ENCODE measurements at places on chromosomes 2 and 18. TPM values are rescaled to one million over a fixed set of nuclear protein-coding genes. Genes with fewer than 3 reads are reported as not detected.

Gene ADD2
- total RNA-seq, result 0.08 TPM

- no peak overlapping the region for H3K27ac ChIP-seq
- H3K27me3 ChIP-seq, result no peaks in the 10 kb centered on the region
- no peak for DNase-seq
- no peak overlapping the region for H3K4me3 ChIP-seq
These were observed 43.5 kb downstream of the CALCRL start for GRCh38 chr2:187404431-187405110.

DNA sequence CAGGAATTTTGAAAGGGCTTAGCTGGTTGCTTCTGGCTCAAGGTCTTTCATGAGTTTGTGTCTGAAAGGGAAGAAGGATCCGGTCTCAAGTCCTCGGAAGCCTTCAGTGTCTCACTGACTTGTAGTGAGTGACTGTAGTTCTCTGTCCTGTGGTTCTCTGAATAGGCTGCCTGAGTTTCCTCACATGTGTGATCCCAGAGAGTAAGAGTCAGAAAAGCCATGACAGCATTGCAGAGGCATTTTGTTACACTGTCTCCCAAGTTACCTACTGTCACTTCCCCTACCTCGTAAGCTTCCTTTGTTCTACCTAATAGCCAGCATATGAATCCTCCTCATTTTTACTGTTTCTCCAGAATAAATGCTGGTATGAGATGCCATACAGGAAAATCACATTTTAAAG lies 709.1 kb upstream of the CHAC2 start:
- H3K27ac ChIP-seq, result no peak overlapping the region
- no peak overlapping the region for H3K4me3 ChIP-seq
- H3K36me3 ChIP-seq, result no peaks in the 10 kb centered on the region
- H3K4me1 ChIP-seq, result no peaks in the 10 kb centered on the region
- DNase-seq, result no peak

DNA sequence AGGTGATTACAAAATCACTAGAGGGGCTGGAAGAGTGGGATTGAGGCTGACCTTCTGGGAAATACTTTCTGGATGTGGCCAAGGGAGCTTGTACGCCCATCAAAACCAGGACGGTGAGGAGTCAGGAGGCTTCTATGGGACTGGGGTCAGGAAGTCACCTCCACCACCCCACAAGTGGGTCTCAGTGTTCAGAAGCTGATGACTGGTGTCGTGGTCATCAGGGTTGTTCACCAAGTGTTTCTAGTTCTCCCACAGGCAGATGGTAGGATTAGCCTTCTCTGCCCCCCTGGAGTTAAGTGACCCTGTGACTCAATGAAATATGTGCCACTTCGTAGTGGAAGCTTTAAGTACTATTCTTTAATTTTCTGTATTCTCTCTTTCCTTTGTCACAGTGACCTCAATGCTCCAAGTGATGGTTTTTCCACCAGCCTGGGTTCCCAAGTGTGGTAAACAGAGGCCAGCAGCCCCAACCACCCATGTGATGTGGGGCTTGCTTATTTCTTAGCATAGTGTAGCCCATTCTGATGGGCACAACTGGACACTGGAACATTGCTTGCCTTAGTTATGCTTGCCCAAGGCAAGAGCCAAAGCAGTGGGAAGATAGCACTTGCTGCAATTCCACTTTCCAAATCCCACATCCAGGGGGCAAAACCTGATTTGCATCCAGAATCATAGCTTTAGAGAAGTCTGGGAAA lies 258.8 kb downstream of the CYP26B1 start:
- no peaks in the 10 kb centered on the region for H3K27me3 ChIP-seq
- H3K36me3 ChIP-seq, result no peaks in the 10 kb centered on the region
- no peak for DNase-seq
- no peak overlapping the region for H3K27ac ChIP-seq

- H3K4me1 ChIP-seq, result no peaks in the 10 kb centered on the region
- no peaks in the 10 kb centered on the region for H3K27me3 ChIP-seq
- peak overlapping the region; percentile 9 for H3K27ac ChIP-seq
- H3K36me3 ChIP-seq, result no peaks in the 10 kb centered on the region
- no peak for DNase-seq
These were observed 467.7 kb downstream of the EPHA4 start for GRCh38 chr2:221104361-221104811.

DNA sequence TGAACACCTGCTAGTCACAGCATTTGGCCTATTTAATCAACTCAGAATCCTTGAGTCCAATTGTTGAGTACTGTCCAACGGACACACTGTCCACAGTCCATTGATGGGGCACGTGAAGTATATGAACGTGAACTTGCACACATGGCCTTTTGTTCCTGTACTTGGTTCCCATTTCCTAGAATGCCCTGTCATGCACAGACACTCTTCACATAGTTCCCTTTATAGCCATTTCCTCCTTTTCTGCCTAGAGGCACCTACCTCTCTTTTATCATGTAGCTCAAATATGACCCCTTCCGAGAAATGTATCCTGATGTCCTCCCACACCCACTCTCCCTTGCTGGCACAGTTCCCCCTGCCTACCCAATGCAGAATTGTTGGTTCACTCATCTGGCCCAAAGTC lies 8.7 kb upstream of the CRYGA start:
- no peaks in the 10 kb centered on the region for H3K36me3 ChIP-seq
- peaks cover 8% of the 10 kb centered on the region for H3K4me1 ChIP-seq
- no peak overlapping the region for H3K27ac ChIP-seq
- H3K27me3 ChIP-seq, result no peaks in the 10 kb centered on the region

DNA sequence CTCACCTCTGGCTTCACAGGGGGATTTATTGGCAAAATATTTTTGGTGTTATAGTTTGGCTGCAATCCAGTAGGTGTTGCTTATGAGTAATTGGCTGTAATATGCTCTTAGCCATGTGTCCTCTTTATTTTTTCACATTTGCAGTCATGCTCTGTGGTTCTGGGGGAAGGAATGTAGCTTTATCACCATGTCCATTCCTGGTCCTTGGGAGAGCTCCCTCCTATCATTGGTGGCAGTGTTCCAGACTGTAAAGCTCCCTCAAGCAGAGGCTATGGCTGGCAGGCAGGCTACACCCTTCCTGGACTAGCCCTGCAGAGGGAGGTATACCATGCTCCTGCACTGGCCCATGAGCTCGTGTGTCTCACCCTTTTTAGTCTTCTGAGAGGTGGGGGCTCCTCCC lies 120.0 kb upstream of the FSIP2 start:
- H3K27ac ChIP-seq, result no peak overlapping the region
- no peak overlapping the region for H3K4me3 ChIP-seq
- no peaks in the 10 kb centered on the region for H3K36me3 ChIP-seq

GRCh38 chr2:12057436-12058166 lies 311.2 kb downstream of the LPIN1 start:
- H3K4me1 ChIP-seq, result no peaks in the 10 kb centered on the region
- no peak for DNase-seq
- no peak overlapping the region for H3K27ac ChIP-seq
- H3K36me3 ChIP-seq, result no peaks in the 10 kb centered on the region
- no peaks in the 10 kb centered on the region for H3K27me3 ChIP-seq

DNA sequence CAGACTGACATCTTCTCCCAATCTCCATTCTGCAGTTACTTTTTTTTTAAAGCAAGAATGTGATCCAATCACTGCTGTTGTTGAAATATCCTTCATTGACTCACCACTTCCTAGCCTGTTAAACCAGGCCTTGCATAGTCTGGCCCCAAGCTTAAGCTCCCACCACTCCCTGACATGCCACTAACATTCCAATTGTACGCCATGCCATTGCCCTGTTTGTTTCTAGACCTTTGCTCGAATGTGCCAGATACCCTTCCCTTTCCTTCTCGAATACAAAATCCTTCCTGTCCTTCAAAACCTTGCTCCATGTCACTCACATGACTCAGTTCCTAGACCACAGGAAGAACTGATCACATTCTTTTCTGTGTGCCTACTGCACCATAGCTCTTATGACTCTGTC lies 224.2 kb downstream of the CYRIA start:
- no peak for DNase-seq
- H3K27ac ChIP-seq, result no peak overlapping the region
- H3K4me3 ChIP-seq, result no peak overlapping the region
- H3K27me3 ChIP-seq, result no peaks in the 10 kb centered on the region
- no peaks in the 10 kb centered on the region for H3K36me3 ChIP-seq

Gene LRATD1
- 2.6 TPM for total RNA-seq

GRCh38 chr2:234444893-234445292 lies 52.0 kb downstream of the ARL4C start:
- DNase-seq, result no peak
- no peaks in the 10 kb centered on the region for H3K36me3 ChIP-seq
- no peaks in the 10 kb centered on the region for H3K4me1 ChIP-seq
- no peaks in the 10 kb centered on the region for H3K27me3 ChIP-seq
- no peak overlapping the region for H3K27ac ChIP-seq

- no peak overlapping the region for H3K27ac ChIP-seq
- no peaks in the 10 kb centered on the region for H3K27me3 ChIP-seq
- peaks cover 27% of the 10 kb centered on the region for H3K4me1 ChIP-seq
- DNase-seq, result no peak
These were observed 1.0 kb downstream of the SPP2 start for GRCh38 chr2:234051374-234052070.

DNA sequence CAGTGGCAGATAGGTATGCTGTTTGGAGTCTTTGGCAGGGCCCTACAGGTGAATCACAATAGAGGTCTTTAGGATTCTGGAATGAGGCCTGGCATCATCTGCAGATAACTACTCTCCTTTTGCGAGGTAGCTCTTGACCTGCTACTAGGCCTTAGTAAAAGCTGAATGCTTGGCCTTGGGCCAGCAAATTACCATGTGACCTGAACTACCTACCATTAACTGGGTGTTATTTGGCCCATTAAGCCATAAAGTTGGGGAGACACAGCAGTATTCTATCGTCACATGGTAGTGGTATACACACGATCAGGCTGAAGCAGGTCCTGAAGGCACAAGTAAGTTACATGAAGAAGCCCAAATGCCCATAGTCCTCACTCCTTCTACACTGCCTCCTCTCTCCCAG lies 178.2 kb downstream of the PPP1R1C start:
- H3K27ac ChIP-seq, result no peak overlapping the region
- H3K36me3 ChIP-seq, result no peaks in the 10 kb centered on the region
- H3K27me3 ChIP-seq, result no peaks in the 10 kb centered on the region
- H3K4me3 ChIP-seq, result no peak overlapping the region

GRCh38 chr18:27583466-27583865 lies 398.4 kb upstream of the CHST9 start:
- no peaks in the 10 kb centered on the region for H3K27me3 ChIP-seq
- H3K4me3 ChIP-seq, result no peak overlapping the region
- H3K4me1 ChIP-seq, result no peaks in the 10 kb centered on the region
- no peaks in the 10 kb centered on the region for H3K36me3 ChIP-seq
- H3K27ac ChIP-seq, result no peak overlapping the region

Gene OSBPL6
- total RNA-seq, result 3.3 TPM

GRCh38 chr18:8088626-8089025 lies 520.6 kb upstream of the RAB12 start:
- no peaks in the 10 kb centered on the region for H3K4me1 ChIP-seq
- no peaks in the 10 kb centered on the region for H3K27me3 ChIP-seq
- DNase-seq, result no peak
- H3K4me3 ChIP-seq, result no peak overlapping the region
- H3K36me3 ChIP-seq, result no peaks in the 10 kb centered on the region

Gene ITSN2
- 32.4 TPM for total RNA-seq

- no peak for DNase-seq
- no peaks in the 10 kb centered on the region for H3K36me3 ChIP-seq
- H3K4me3 ChIP-seq, result no peak overlapping the region
These were observed 161.1 kb downstream of the ESCO1 start for GRCh38 chr18:21439431-21439846.

GRCh38 chr2:19299032-19299431 lies 59.4 kb downstream of the OSR1 start:
- no peaks in the 10 kb centered on the region for H3K36me3 ChIP-seq
- no peak overlapping the region for H3K4me3 ChIP-seq
- no peak overlapping the region for H3K27ac ChIP-seq
- H3K4me1 ChIP-seq, result no peaks in the 10 kb centered on the region
- H3K27me3 ChIP-seq, result no peaks in the 10 kb centered on the region

Gene C1QL2
- not detected for total RNA-seq

Gene TEKT4
- not detected for total RNA-seq

DNA sequence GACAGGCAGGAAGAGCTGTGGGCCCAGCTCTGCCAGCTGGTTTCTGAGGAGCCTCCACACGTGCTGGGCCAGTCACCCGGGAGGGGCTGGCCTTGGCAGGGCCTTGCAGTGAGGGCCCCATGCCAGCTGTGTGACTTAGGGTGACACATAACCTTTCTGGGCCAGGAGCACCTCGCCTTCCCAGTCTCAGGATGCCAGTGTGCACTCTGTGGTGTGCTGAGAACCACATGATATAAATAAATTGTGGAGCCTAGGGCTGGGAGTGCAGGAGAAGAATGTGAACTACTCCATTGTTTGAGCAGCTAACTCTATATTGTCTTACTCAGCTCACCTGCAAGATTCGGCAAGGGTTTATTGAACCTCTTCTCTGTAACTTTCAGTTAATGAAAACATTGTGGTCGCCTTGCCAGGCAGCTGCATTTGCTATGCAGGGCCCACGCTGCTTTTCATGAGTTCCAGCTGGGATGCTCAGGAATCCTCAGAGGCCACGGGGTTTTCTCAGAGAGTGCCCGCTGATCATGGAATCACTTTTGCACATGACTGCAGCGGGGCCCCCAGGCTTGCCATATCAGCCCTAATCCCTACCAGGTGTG lies 222.3 kb downstream of the SH3RF3 start:
- H3K36me3 ChIP-seq, result no peaks in the 10 kb centered on the region
- H3K4me1 ChIP-seq, result no peaks in the 10 kb centered on the region
- peak; percentile 23 for DNase-seq
- H3K27me3 ChIP-seq, result no peaks in the 10 kb centered on the region
- H3K4me3 ChIP-seq, result no peak overlapping the region

GRCh38 chr18:59959606-59960005 lies 59.8 kb downstream of the PMAIP1 start:
- H3K4me3 ChIP-seq, result no peak overlapping the region
- H3K36me3 ChIP-seq, result no peaks in the 10 kb centered on the region
- H3K27me3 ChIP-seq, result no peaks in the 10 kb centered on the region
- DNase-seq, result no peak

DNA sequence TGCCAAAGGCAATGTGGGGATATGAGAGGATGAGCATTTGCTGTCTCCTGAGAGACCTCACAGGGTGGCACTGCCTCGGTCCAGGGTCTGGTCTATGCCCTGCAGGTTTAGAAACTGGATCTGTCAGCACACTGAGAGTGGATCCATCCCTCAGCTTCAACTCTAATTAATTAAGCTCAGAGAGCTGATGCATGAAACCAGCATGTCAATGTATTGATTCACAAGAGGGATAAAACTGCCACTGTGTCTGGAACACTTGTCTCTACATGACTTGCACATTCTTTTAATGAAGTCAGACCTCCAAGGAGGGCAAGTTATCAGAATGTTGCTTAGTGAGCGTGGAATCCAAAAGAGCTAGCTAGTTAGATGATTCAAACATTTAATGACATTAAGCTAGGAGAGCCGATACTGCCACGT lies 22.5 kb upstream of the POLE4 start:
- no peaks in the 10 kb centered on the region for H3K4me1 ChIP-seq
- no peak overlapping the region for H3K27ac ChIP-seq
- no peaks in the 10 kb centered on the region for H3K36me3 ChIP-seq
- DNase-seq, result no peak
- H3K27me3 ChIP-seq, result no peaks in the 10 kb centered on the region

DNA sequence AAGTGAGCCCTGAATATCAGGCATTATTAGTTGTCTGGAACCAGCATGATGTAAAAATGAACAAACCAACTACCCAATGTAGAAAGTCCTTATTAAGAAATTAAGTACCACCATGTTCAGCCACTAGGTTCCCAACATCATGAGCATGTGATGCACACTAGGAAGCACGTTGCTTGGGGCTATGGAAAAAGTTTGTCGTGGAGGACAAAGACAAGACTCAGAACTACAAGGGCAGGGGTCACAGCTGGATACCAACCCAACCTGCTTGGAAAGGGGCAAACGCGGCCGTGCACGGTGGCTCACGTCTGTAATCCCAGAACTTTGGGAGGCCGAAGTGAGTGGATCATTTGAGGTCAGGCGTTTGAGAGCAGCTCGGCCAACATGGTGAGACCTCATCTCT lies 64.0 kb downstream of the ADNP2 start:
- H3K27ac ChIP-seq, result no peak overlapping the region
- DNase-seq, result no peak
- no peaks in the 10 kb centered on the region for H3K36me3 ChIP-seq
- H3K4me3 ChIP-seq, result no peak overlapping the region
- no peaks in the 10 kb centered on the region for H3K27me3 ChIP-seq
